ENCODE measurements at places on chromosomes 1 and 21. TPM values are rescaled to one million over a fixed set of nuclear protein-coding genes. Genes with fewer than 3 reads are reported as not detected.

C1orf198 gene
- 142 TPM for total RNA-seq

DNA sequence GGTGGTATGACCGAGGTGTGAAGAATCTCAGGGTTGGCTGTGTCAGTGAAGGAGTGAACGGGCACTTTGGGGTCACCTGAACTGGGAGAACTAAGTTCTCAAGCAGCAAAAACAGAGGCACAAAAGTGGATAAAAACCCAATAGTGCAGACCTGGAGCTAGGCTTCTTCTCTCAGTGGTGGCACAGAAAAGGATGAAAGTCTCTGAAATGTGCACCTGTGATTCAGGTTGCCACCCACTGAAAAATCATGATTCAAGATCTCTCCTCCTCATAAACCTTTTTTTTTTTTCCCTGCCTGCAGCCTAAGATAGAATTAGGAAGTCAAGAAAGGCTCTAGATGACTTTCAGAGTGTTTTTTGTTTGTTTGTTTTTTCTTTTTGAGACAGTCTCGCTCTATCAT lies 304.8 kb downstream of the KIF26B start:
- DNase-seq, result no peak

DNA sequence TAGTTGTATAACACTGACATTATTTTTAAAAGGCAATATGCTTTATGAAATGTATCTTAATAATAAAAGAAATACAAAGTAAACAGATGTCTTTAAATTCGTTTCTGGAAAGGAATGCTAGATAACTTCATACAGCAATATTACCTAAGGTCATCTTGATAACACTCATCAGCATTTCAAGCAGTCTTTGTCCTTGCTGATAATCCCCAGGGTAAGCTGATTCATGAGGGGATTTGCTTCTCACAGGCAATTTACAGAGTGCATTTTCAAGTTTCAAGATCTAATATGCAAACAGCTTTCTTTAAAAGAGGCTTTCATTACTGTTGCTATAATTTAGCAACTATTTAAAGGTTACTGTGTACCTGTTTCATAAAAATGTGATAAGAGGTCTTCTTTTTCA lies 75.2 kb upstream of the NEK2 start:
- DNase-seq, result no peak

- no peak for DNase-seq
Measured at GRCh38 chr1:106798991-106799390, 257.5 kb upstream of the PRMT6 start.

DNA sequence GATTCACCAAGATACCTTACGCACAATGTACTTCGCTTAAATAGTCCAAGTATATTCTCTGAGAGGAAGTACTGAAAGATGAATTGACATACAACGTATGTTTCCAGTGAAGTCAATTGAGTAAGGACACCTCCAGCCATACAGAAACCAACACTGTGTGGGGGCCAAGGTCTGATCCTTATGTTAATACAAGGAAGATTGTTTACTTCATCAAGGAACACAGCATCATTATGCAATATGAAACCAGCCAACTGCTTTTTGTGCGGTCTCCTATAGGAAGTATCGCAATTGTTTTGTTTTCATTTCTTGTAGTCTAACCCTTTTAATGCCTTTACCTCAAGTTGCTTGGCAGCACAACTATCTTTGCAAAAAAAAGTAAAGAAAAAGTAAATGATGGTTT lies 28.2 kb upstream of the TEKT2 start:
- no peak for DNase-seq

KCNN3 gene
- total RNA-seq, result 3.5 TPM

DNA sequence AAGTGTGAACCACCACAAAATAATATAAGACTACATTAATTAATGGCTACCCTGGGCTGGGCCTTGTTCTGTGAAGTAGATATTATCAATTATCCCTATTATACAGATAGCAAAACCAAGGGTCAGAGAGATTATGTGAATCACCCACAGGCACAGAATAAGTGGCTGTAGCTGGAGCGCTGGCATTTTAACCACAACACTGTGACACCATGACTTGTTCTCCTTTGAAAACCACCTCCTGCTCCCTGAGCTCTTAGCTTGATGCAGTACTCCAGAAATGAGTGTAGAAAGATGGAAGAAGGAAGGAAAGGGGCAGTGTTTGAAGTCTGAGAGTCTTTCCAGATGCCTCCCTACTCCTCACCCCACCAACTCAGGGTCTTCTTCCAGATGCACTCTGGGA lies 29.5 kb upstream of the JUN start:
- no peak for DNase-seq

ARHGEF10L gene
- total RNA-seq, result 50.6 TPM

- no peak for DNase-seq
Measured at GRCh38 chr1:89065079-89065868, at the start of gene GBP1. Gene GBP1, minus strand, starts transcription at chr1:89065208. Its CDS starts 1,974 bp downstream, at chr1:89063234.

DNA sequence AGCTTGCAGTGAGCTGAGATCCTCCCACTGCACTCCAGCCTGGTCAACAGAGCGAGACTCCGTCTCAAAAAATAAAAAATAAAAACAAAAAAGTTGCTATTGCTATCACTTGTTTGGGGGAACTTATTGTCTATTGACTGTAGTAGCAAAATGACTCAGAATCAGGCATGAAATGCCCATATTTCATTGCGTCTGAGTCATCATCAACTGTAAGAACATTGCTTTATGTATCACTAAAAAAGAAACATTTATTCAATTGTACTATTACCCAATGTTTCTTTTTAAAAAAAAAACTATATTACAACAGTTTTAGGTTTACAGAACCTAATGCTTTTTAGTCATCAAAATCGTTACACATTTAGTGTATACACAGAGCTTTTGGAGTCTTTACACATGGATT lies 91.0 kb upstream of the FMN2 start:
- no peak for DNase-seq

- DNase-seq, result peak; percentile 96
Measured at GRCh38 chr1:225817611-225818061, 7.7 kb downstream of the EPHX1 start.

F3 gene
- 92.5 TPM for total RNA-seq

DNA sequence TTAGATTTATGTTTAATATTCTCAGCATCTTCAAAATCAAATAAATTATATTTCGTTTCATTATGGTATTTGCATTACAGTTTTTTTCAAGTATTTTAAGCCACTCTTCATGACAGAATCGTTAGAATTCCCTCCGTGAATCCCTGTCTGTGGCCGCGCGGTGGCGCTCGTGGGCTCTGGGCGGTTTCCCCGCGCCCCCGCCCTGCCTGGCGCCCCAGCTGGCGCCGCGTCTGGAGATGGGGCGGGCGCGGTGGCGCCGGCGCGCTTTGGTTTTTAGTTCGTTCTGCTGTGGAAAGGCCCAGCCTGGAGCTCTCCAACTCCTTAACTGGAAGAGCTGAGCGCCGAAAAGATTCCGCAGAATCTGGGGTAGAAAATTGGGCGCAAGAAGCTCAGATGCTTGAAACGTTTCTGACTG lies 25.7 kb downstream of the PRMT2 start:
- DNase-seq, result peak; percentile 67

- DNase-seq, result peak; percentile 43
Measured at GRCh38 chr1:23555986-23556634, 3.2 kb downstream of the ID3 start.

- DNase-seq, result no peak
Measured at GRCh38 chr1:218498056-218498938, 153.2 kb downstream of the TGFB2 start.

DNA sequence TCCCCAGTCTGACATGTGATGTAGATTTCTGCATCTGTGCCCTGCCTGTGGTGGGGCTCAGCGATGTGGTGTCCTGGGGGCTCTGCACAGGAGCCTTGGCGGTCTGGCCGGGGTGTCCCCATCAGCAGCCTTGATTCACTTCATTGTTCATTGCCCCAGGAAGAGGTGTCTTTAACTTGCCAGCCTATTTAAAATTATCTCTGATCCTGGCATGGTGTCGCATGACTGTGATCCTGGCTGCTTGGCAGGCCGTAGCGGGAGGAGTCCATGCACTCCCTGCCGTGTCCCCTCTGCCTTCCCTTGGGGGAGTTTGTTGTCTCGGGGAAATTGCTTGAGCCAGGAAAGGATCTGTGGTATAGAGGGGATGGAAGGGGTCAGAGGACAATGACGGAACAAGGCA lies 59.9 kb downstream of the TRIM11 start:
- DNase-seq, result no peak

DNA sequence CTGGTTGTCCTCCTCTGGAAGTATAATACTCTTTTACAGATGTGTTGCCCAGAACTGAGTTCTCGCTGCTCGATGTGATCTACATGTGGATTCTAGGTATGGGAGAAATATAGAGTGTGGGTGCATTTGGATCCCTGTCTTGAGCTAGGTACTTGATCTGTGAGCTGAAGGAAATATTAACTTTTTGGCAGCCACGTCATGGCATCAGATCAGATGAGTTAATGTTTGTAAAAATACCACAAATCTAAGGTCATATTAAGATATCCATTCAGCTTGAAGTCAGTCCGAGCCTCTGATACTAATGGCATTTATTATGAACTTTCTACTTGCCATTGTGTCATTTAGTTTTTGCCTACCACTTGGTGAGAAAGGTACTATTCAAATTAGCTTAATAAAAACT lies 24.6 kb downstream of the MAPKAPK2 start:
- no peak for DNase-seq

DNA sequence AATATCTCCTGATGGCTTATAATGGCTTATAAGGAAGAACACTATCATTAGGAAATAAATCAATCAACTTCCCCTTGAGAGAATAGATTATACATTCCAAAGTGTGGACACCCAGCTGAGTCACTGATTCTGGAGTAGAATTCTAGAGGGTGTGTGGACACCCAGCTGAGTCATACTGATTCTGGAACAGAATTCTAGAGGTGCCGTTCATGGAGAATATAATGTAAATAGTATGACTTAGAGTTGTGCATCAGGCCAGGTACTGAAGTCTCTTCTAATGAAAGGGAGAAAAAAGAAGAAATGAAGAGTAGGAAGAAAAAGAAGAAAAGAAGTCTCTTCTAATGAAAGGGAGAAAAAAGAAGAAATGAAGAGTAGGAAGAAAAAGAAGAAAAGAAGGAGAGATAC lies 2.4 kb upstream of the USP33 start:
- DNase-seq, result no peak

DNA sequence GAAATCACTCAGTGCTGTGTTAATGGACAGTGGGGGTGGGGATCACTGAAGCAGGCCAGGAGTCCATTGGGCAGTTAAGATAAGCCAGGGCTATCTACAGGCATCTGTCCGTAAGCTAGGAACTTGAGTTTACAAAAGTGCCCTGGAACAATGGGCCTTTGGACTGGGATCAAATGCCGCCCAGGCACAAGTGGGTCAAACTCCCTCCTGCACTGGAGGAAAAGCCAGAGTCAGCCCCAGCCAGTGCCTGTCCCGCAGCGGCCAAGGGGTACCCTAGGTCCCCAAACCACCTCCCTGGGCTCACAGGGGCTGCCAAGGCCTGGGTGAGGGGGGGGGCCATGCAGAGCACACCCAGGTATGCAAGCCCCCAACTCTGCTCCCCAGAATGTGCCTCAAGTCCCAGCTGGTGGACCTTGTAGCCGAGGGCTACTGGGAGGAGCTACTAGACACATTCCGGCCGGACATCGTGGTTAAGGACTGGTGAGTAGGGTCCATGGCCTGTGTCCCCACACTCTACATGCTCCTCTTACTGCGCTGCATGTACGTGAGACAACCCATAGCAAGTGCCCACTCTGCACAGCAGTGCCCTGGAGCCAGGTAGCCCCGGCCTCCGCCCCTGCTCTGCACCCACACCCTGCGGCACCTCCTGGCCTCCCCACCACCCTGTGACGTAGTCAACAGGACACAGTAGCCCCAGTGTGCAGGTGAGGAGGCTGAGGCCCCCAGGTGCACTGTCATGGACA lies 7.7 kb downstream of the FBXO6 start:
- DNase-seq, result no peak
